ENCODE measurements at places on chromosomes 2 and 18.

DNA sequence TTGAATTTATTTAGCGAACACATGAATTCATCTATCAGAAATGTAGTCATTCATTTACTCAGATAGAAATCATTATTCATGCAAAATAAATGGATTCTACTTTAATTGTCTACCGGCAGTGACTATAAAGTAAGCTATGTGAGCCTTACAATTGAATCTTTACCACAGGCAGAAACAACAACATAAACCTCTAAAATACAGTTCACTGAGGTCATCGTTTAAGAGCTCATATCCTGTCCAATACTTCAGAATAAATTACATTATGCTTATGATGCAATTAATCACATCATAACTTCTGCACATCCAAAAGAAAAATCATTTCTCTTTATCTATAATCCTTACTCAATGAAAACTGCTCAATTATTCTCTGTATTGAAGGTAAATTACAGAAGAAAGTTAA is 244.7 kb downstream of the HNMT start:
- DNase-seq, result no peak

GRCh38 chr2:134636714-134637113 is 82.1 kb downstream of the TMEM163 start:
- no peak for DNase-seq

- DNase-seq, result no peak
These were observed 32.4 kb downstream of the MARCO start for GRCh38 chr2:118974103-118974993.

GRCh38 chr2:141001750-141002149 is 1129.1 kb downstream of the LRP1B start:
- no peak for DNase-seq

DNA sequence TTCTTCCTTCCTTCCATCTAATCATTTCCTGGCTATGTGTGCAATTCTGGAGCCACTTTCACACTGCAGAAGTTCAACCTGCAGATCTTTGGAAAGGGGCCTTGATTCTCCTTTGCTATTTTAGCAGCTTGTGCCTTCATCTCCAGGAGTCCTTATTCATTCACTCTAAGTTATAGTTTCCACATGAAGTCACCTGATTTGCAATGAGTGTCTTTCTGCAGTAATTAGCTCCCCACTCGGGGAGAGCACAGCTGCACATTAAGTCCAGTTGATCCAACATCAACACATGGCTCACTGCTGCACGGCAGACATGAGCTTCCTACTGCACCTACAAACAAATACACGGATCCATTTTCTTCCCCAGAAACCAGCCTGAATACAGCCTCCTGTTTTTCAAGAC is 323.1 kb upstream of the TNP1 start:
- no peak for DNase-seq

DNA sequence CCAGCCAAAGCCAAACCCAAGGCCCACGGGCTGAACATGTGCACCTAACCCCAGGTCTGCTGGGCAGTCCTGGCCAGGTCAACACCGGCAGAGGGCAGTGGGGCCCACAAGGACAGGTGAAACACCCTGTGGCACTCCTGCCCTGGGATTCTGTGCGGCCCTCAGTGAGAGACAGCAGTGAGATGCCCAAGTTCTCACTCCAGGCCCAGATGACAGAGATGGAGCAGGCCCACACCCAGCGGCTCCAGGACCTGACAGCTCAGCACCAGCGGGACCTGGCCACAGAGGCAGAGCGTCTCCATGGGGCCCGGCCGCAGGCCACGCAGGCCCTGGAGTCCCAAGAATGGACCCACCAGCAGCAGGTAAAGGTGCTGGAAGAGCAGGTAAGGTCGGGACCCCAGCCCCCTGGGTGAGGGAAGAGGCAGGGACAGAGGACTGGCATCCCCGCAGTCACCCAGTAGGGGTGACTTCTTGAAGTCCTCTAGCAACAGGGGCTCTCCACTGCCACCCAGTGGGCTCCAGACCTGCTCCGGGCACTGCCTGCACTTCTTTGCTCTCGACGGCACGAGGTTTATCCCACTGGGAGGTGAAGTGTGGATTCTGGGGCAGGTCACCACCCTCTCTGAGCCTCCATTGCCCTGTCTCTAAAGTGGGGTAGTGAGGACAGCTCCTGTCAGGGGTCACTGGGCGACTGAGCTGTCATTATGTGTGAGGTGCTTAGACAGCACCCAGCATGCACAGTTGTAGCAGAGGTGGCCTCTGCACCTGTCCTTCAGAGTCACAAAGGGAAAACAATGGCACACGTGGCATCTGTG is 8.8 kb upstream of the SNED1 start:
- no peak for DNase-seq

DNA sequence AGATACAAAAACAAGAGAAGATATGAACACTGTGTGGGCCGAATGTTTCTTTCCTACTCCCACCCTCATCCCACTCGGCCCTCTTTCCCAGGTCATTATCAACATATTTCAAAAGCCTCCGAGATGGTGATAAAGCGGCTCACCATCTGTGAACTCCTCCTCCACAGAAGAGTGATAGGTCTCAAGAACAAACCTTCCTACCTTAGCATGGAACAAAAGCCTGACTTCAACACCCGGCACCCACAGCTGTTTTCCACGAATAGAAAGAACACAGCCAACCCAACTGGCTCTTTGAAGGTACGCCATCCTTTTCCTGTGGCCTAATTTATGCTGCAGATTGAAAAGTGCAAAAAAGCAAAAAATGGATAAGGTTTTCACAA is 28.8 kb downstream of the BCL2 start:
- DNase-seq, result no peak

- DNase-seq, result no peak
These were observed 141.8 kb upstream of the SLC35G4 start for GRCh38 chr18:11467611-11468010.

- no peak for DNase-seq
These were observed 82.6 kb downstream of the MARCO start for GRCh38 chr2:119024568-119024967.

DNA sequence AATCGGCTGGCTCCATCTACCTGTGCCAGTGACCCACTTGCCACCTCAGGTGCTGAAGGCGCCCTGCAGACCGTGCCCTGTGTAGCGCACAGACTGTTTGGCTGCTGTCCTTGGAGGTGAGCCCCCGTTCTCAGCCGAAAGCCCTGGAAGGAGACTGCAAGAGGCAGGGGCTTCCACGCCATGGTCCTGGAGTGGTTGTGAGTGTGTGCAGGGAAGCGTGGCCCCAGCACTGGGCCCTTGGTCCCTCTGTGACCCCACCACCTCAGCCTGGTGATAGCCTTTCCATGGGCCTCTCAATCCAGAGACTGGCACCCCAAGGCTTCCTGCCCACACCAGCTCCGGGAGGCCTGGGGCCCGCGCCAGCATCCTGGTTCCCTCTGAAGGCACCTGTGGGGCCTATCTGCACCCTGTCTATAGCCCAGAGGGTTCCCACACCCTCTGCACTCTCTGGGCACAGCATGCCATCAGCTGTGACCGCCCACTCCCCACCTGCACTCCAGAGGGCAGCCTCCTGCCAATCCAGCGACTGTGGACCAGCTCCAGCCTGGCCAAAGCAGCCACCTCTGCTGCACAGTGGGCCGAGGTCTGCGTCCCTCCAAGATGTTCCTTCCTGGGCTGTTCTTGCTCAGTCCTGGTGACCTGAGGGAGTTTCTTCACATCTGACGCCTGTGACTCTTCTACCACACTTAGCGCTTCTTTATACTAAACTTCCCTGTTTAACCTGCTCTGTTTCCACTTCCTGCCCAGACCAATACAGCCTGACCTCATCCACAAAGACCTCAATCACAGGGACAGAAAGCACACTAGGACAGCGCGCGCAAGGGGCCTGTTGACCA is 109.5 kb downstream of the EIPR1 start:
- DNase-seq, result no peak

GRCh38 chr2:84882775-84883550 is 2.1 kb upstream of the TRABD2A start:
- DNase-seq, result no peak

GRCh38 chr2:205636549-205637319 is 45.6 kb upstream of the NRP2 start:
- DNase-seq, result no peak

DNA sequence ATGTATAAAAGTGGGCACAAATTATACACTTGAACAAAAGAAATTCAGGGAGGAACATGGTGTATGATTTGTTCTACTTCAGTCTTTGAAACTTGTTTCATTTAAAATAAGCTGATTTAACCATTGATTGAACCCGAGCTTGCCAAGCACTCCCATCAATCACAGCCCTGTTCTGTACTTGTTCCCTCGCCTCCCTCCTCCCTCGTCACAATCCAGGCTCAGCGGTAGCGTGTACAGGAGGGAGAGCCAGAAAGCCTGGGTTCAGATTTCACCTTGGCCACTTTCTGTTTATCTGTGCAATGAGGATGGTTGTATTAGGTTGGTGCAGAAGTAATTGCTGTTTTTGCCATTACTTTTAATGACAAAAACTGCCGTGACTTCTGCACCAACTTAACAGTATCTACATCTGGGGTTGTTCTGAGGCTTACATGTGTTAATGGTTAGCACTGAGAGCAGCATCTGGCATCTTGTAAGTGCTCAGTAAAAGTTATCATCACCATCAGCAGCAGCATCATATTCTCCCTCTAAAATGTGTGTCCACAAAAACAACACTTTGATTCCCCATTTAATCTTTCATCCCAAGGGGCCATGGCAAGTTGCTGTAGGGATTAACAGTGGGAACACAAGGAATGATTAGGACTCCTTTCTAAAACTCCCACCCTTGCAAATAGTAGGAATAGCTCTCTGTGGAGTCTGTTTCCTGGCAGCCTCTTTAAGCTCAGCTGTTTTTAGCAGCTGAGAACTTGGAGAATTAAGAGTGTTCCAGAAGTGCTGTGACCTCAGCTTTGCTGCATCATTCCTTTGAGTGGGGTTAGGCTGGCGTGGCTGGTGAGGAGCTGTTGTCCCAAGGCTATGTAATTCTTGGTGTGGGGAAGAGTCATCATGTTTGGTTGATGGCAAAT is 4.7 kb downstream of the DPYSL5 start:
- DNase-seq, result no peak

- no peak for DNase-seq
These were observed 105.0 kb downstream of the CDK15 start for GRCh38 chr2:201911372-201911771.

DNA sequence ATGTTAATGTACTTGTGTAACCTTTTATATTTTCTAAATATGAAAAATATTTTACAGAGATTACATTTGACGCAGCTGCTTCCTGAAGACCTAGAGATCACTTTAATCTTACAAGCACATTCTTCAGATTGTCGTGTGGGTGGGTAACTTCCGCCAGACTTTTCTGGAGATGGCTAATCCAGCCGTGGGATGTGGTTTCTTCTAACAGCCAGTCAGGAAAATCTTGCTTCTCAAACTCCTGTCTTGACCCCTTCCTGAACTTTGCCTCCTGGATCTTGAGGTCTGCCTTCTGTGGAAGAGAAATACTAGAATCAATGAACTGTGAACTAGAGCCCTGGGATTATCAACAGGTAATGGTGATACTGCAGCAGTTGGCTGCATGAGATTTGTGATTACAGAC is 401.6 kb upstream of the TNP1 start:
- DNase-seq, result no peak

DNA sequence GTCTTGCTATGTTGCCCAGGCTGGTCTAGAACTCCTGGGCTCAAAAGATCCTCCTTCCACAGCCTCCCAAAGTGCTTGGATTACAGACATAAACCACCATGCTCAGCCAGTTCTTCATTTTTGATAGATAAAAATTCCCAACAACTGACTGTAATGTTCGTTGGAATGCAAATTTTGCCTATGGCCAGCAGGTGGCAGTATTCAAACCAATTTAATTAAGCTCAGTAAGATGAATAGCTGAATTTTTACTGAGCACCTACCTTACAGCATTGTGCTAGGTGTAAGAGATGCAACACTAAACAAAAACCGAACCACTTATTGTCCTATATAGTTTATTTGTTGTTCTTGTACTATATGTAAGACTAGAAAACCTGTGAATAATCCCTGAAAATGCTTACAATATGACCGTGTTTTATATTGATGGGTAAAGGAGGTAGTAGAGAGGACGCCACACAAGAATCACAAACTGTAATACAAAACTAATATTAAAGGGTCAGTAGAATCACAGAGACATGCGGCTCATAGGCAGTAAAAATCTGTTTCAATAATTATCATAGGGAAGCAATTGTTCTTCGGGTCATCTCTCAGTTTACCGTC is 8.2 kb upstream of the TMEM182 start:
- no peak for DNase-seq

GRCh38 chr18:6441200-6441599 is 26.5 kb upstream of the L3MBTL4 start:
- no peak for DNase-seq

Measured in GM12892 (cell line).